ENCODE measurements at places on chromosomes 6 and 20. TPM values are rescaled to one million over a fixed set of nuclear protein-coding genes. Genes with fewer than 3 reads are reported as not detected.

The SMIM28 gene
- total RNA-seq = not detected

The PEX7 gene
- total RNA-seq = 7.3 TPM

The ADGRF1 gene
- not detected for total RNA-seq

The F13A1 gene
- not detected for total RNA-seq

The OTOR gene
- not detected for total RNA-seq

The PTGIS gene
- 605 TPM for total RNA-seq

The POLR1C gene
- 28.4 TPM for total RNA-seq

The NKAIN2 gene
- not detected for total RNA-seq

The C4A gene
- 11.3 TPM for total RNA-seq

The MAFB gene
- under 0.01 TPM for total RNA-seq

The EPHA7 gene
- total RNA-seq = under 0.01 TPM

The SPATS1 gene
- total RNA-seq = not detected

The PHF1 gene
- 20.0 TPM for total RNA-seq

The MANEA gene
- 10.2 TPM for total RNA-seq

The DDX43 gene
- total RNA-seq = 0.55 TPM

The KCNQ5 gene
- 1.7 TPM for total RNA-seq

The CFAP206 gene
- 0.09 TPM for total RNA-seq

The GCLC gene
- 32.9 TPM for total RNA-seq

The CGAS gene
- 4.3 TPM for total RNA-seq

The CALHM4 gene
- not detected for total RNA-seq

The SYCP2L gene
- 0.09 TPM for total RNA-seq

The SPATA25 gene
- 1.9 TPM for total RNA-seq

The PSMB8 gene
- total RNA-seq = 51.9 TPM

The SLC17A2 gene
- total RNA-seq = not detected

The OXT gene
- total RNA-seq = 0.18 TPM

The TMEM244 gene
- total RNA-seq = not detected

The TFEB gene
- 1.8 TPM for total RNA-seq

The BCLAF1 gene
- total RNA-seq = 90.2 TPM

The NKX2-2 gene
- not detected for total RNA-seq

The TMEM170B gene
- total RNA-seq = 2.1 TPM

The C6orf141 gene
- 3.0 TPM for total RNA-seq

The GSTA3 gene
- not detected for total RNA-seq

The CD2AP gene
- 16.2 TPM for total RNA-seq

The HIVEP2 gene
- 10.1 TPM for total RNA-seq

The KCNK5 gene
- total RNA-seq = not detected

The TOX2 gene
- 1.1 TPM for total RNA-seq

The TNFRSF6B gene
- total RNA-seq = 0.65 TPM

The LCA5 gene
- total RNA-seq = 5.0 TPM

The DSP gene
- total RNA-seq = 0.83 TPM

The LAMA5 gene
- total RNA-seq = 18.0 TPM

The ARMH2 gene
- total RNA-seq = not detected

The DNAAF9 gene
- total RNA-seq = 9.2 TPM

The GSS gene
- 63.9 TPM for total RNA-seq

The LAMA2 gene
- 262 TPM for total RNA-seq

The HLA-DQA1 gene
- not detected for total RNA-seq

The NMBR gene
- not detected for total RNA-seq

The SLC26A8 gene
- 0.14 TPM for total RNA-seq

The ROS1 gene
- total RNA-seq = 0.09 TPM

The ACSS1 gene
- total RNA-seq = 3.6 TPM

The SPATA2 gene
- 0.83 TPM for total RNA-seq

The MYMX gene
- total RNA-seq = not detected

The MYLK2 gene
- under 0.01 TPM for total RNA-seq

The GRM1 gene
- total RNA-seq = under 0.01 TPM

The ZKSCAN4 gene
- 5.3 TPM for total RNA-seq

The LZTS3 gene
- total RNA-seq = 4.9 TPM

The LGSN gene
- under 0.01 TPM for total RNA-seq

The NR2E1 gene
- total RNA-seq = not detected

The STK35 gene
- total RNA-seq = 14.1 TPM

The SLA2 gene
- total RNA-seq = not detected

The CCN5 gene
- total RNA-seq = 5.0 TPM

All from smooth muscle cell of bladder (primary cell).